ENCODE measurements at places on chromosomes 2 and 18.

DNA sequence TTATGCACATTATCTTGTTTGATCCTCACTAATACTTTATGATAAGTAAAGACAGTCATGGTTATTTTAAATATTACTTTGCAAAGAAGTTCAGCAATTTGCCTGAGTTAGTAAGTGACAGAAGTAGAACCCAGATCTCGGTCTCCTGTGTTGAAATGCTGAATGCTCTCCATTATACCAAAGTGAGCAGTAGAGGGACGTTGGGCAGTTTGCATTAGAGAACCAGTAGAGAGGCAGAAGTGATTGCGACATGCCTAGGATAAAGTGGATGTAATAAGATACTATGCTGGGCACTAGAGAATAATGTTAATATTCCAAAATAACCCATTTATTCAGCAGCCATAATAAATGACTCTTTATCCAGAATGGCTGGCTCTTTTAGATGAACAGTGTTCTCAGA, 201.0 kb downstream of the PMAIP1 start:
- no peak for DNase-seq

DNA sequence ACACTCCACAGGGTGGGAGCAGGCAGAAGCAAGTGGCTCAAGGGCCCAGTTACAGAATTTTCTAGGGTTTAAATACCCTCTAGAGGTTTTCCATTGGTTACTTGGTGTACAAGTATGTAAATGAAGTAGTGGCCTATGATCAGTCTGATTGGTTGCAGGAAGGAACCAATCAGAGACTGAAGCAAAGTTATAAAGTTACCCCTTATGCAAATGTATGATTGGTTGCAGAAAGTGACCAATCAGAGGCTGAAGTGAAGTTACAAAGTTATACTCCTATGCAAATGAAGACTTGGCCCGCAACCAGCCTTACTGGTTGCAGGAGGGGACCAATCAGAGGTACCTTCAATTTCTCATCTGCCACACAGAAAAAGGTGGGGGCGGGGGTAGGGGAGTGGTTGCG, 154.6 kb downstream of the INO80D start:
- no peak for DNase-seq

DNA sequence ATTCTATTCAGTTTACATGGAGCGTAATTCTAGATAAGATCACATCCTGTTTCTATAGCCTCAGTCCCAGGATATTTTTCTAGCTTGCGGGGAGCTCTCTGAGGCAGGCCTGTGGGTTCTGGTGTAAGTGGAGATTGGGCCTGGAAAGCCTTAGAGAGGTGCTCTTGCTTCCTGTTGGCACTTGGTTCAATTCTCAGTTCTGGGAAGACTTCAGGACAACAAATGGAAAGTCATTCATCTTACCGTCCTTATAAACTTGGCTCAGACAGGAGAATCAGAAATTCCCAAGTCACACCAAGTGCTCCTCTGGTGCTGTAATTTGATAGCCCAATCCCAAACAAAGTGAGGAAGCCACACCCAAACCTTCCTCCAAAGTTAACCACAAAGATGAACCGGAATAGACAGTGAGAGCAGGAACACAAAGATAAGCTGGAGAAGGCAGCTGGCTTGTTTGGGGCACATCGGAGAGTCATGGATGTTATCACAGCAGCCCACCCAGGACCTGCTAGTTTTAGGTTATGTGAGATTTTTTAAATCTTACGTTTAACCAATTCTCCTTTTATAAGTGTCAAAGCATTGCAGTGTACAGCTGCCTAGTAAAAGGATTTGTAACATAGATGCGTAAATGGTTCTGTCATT, 144.3 kb upstream of the MAP3K20 start:
- DNase-seq: no peak

DNA sequence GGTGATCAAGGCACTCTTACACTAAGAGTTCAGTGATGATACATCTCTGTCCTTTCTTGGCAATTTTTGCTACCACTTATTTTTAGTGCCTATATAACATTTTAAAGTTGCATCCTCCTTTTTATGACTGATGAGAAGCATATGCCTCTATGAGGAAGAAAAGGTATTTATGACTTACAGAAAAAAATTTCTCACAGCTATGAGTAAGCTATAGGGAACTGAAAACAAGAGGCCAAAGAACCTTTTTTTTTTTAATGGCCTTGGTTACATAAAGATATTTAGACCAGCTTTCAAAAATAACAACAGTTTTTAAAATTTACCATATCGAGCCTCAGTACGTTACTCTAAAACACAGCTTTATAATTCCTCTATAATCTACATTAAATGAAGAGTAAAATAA, 21.3 kb downstream of the MBD5 start:
- no peak for DNase-seq

DNA sequence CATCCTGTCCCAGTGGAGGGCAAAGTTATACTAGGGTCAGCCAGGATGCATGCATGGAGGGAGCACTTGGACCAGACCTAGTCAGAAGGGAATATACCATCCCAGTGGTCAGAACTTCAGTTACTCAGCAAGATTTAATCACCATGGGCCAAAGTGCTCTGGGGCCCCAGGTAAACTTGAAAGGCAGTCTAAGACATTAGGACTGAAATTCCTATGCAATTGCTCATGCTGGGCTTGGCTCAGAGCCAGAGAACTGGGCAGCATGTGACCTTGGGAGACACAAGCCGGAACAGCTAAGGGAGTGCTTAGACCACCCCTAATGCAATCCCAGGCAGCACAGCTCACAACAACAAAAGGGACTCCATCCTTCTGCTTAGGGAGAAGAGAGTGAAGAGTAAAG, 401.3 kb downstream of the KCNJ3 start:
- no peak for DNase-seq

DNA sequence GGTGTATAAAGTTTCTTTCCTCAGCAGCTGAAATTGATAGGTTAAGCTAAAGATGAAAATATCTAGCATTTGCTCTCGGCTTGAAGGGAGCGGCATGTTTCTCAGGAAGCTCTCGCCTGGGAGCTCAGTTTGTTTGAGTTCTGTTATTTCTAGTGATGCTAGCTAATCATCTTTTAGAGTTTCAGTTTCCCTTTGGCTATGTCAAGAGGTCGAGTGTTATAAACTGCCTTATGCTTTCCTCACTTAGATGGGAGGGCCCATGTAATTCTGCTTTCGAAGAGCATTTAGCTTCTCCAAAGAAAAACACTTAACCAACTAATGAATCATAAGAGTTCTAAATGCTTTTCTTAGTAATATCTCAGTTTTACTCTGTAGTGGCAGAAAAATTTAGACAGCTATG, 33.6 kb downstream of the PLCL1 start:
- DNase-seq: no peak

DNA sequence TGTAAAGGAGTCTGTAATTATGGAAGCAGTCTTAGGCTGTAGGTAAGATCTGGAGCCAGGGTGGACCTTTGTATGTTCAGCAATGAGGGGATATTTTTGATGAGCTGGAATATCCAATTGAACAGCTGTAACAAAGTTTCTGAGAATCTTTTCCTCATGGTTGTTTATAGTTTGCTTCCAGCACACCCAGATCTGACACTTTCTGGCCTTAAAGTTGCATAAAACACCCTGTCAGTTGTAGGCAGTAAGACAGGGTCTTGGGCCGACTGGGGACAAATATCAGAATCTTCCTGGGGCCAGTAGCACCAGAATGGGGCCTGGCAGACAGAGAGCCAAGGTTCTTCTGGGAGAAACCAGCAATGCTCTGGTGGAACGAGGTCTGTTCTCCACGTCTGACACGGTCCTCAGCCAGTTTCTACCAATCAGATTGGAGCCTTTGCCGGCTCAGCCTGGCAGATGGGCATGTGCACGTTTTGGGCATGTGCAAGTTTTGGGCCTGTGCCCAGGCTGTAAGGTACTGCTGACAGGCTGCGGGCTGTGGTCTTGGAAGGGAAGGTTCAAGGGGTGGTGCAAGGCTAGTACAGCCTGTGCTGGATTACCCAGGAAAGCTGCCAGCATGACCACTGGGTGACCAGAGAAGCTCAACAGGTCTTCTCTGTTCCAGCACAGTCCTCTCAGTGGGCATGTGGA, 89.8 kb downstream of the PRKCE start:
- DNase-seq: no peak

- DNase-seq: no peak
Measured at GRCh38 chr2:121960251-121960650, 204.8 kb downstream of the TSN start.

- DNase-seq: no peak
Measured at GRCh38 chr2:204825681-204826080, 280.4 kb downstream of the PARD3B start.
